Right forelimb (tissue), 1 donor: ENCODE measurements at places on chromosomes 2 and 18.

GRCh38 chr18:79121746-79122474 is 52.7 kb downstream of the ATP9B start:
- no peak for DNase-seq

DNA sequence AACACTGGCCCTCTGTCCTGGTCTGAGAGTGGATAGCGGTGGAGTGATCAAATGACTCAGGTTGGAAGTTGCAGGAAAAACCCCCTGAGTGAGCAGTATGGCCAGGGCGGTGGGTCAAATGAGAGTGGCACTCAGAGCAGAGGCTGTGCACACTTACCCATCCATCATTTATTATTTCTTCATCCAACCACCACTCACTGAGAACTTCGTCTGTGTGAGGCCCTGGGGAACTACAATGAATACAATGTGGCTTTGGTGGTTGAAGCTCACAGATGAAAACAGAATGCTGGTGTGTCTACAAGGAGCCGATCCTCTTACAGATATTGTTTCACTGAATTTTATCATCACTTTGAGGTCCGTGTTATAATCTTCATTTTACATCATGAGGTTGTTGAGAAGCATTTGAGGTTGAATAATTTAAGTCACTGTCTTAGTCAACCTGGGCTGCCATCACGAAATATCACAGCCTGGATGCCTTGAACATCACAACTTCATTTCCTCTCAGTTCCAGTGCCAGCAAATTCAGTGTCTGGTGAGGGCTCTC is 73.4 kb upstream of the ID2 start:
- no peak for DNase-seq

- no peak for DNase-seq
Observed at GRCh38 chr2:38856165-38856564, 19.6 kb downstream of the DHX57 start.

DNA sequence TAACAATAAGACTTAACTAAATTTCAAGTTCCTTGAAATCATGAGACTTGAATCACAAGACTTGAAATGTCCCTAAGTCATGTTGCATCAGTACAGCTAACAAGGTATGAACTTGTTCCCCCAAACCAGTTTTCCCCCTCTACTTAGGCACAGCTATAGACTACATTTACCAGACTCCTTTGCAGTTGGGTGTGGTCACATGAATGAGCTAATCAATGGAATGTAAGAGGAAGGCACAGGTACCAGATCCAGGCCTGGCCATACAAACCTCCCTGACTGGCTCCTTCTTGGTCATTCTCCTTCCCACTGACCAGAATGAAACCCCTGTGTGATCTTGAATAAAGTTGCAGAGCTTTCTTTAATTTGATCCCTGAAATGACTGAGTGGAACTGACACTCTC is 77.8 kb downstream of the DNER start:
- no peak for DNase-seq

DNA sequence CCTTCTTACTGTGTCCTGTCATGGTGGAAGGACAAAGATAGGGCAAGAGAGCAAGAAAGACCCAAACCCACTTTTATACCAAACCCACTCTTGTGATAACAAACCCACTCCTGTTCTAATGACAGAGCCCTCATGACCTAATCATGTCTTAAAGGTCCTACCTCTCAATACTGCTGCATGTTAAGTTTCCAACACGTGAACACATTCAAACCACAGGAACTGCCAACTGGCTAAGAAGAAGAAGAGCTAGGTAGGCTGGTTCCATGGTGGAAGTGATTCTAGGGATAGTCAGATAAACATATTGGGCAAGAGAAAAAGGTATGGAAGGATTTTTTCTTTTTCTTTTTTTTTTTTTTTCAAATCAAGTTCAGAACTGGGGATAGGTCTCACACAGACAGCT is 22.0 kb downstream of the CTLA4 start:
- DNase-seq, result no peak

DNA sequence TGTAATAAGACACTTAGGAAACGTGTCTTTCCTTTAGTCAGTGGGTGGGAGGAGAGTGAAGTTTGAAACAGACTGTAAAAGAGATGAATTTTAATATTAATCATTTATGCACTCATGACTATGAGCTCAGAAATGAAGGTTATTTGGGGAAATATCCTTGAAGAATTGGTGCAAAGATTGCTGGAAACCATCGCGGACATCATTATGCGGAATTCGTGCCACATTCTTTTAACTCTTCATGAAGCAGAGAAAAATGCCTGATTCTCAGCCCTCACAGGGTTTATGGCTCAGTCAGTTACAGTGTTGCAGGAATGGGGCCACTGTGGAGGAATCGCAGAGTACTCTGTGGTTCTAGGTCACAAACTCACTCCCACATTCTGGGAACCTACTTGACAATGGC is 109.7 kb downstream of the RGPD3 start:
- no peak for DNase-seq

- no peak for DNase-seq
Observed at GRCh38 chr2:239036819-239037558, 189.1 kb downstream of the TWIST2 start.

DNA sequence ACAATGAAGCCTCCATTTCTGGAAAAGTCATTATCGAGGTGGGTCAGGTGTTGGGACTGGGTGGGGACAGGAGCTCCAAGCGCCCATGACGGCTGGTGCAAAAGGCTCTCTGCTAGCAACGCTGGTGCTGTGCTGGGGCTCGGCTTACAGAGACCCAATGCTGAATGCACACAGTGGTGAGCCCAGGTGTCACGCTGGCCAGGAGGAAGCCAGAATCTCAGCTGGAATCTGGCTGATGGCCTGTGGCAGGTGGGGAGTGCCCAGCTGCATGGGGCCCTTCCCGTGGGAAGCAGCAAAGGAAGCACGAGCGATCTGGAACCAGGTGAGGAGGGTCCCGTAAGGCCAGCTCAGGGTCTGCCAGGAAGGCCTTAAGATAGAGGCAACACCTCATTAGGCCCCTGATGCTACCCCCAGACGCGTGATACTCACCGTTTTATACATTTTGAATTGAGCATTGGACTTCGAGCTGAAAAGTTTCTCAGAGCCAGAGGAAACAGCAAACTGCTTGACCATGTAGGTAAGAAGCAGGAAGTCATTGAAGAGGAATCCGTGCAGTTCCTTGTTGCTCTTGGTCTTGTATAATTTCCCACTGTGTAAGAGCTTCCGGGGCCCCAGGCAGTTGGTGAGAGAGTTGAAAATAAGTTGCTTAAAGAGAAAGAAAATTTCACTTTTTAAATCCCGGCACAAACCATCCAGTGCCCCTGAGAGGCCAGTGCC is 34.7 kb downstream of the FAM228A start:
- DNase-seq, result no peak

GRCh38 chr18:61953161-61953560 is 60.4 kb upstream of the RNF152 start:
- DNase-seq, result no peak

- DNase-seq, result no peak
Observed at GRCh38 chr2:110836671-110837070, 104.3 kb downstream of the ACOXL start.

DNA sequence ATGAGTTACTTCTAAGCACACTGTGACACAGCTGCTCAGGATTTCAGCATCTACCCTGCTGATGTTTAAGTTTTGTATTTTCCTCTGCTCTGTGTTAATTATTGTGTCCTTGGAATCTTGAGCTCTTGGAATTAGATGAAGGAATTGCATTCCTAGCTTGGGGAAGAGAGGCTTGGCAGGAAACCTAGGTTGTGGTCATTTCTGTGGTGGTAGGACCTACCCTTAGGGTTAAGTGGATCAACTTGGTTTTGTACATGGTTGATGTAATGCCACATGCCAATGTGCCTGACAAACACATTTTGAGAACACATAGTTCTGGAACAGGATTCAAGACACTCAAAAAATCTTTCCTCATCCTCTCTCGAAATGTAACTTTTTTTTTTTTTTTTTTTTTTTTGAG is 264.5 kb upstream of the MEX3C start:
- DNase-seq, result no peak

DNA sequence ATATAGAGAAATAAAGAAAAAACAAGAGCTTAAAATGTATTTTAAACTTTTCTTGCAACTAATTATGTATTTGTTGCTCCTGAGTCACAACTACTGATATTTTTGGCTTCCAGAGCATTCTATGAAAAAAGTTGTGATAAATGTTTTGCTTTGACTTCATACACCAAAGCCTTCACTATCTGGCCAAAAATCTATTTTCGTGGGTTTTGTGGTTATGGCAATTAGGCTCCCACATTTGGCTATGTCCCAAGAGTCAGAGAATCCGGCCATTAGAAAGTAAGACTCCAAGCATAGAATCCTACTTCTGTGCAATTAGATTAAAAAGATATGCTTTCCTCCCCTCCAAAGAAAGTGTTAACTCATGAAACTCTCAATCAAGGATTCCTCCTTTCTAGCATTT is 1456.1 kb upstream of the ACVR2A start:
- DNase-seq, result no peak

DNA sequence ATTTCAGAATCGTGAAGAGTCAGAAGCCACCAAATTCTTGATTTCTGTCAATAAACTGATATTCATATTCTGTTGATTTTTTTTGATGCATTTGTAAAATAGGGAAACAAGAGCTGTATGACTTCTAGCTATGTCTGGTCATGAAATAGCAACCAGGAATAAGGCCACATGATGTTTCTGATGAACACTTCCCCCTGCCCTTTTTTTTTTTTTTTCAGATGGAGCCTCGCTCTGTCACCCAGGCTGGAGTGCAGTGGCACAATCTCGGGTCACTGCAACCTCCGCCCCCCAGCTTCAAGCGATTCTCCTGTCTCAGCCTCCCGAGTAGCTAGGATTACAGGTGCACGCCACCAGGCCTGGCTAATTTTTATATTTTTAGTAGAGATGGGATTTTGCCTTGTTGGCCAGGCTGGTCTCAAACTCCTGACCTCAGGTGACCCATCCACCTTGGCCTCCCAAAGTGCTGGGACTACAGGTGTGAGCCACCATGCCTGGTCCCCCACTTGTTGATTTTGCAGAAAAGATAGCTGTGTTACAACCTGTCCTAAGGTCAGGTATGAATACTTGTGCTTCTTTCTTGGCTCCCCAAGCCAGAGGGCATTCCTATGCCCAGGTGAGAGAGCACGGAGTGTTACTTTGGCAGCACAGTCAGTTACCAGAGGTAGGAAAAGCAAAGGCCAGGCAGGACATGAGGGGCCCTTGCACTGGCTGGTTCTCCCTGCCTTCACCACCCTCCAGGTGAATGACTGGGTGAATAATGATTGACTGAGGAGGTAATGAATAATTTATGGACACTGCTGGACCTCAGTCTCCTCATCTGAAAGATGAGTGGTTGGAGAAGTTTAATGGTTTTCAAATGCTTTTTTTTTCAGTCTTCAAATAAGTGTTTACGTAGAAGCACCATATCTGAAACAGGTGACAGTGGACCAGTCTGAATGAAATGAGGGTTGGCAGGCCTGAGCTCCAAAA is 39.6 kb downstream of the PAX8 start:
- no peak for DNase-seq

DNA sequence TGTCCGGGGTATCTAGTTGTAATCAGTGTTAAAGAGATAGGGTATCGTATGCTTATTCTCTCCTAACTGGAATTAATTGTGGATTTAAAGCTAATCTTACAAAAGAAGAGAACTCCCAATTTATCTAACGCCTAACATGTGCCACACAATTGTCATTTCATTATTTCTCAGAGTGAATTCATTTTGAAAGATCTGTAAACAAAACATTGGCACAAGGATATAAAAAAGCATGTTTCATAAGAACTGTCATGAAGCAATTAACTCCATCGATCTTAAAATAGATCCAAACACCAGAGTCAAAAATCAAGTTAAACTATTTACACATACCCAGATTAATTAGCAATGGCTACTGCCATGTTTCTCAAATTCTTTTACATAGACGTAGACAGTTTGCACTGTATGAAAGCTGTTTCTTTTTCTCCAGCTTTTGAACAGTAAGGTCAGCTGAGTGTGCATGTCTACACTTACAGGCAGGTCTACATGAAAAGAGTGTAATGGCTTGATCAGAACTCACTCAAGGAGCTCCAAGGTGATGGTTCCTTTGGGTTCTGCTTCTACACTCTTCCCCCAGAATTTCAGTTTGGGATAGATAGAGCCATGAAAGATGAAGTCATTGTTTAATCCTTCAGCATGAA is 38.8 kb downstream of the CABYR start:
- DNase-seq, result no peak

- DNase-seq, result no peak
Observed at GRCh38 chr2:176151442-176152287, at the start of gene HOXD4. Gene HOXD4 (plus strand): TSS chr2:176151550. CDS start chr2:176151634, 84 bp downstream.

GRCh38 chr2:84386336-84387040 is 72.6 kb downstream of the SUCLG1 start:
- DNase-seq, result no peak

GRCh38 chr2:30346471-30347169 is 100.4 kb upstream of the LCLAT1 start:
- peak; percentile 68 for DNase-seq
